ENCODE measurements at places on chromosomes 7 and 10.

GRCh38 chr7:131898418-131898817 is 342.0 kb upstream of the PODXL start:
- peak; percentile 5 for DNase-seq

DNA sequence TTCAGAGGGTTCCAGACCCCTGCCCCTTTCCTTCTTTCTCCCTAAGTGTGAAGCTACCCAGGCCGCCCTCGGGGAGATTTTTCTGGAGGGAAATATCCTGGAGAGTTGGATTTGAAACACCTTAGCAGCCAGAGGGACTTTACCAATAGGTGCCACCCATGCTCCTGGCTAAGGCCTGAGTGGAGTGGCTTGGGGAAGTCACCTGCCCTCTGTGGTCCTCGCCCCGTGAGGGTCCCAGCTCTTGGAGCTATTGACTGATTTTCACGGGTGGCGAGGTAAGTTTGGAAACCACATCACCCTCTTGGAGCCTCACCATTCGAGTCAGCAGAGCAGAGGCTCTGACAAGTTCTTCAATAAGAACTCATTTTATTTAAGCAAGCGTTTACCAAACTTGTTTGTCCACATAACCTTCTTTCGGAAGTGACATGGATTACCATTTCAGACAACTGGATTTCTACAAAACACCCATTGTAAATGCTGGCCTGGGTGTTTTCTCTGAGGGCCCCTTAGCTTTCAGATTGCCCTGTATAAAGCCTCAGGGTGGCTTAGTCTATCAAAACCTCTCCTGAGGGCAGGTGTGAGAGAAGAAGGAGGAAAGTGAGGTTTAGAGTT is 20.4 kb downstream of the AQP1 start:
- DNase-seq, result no peak

DNA sequence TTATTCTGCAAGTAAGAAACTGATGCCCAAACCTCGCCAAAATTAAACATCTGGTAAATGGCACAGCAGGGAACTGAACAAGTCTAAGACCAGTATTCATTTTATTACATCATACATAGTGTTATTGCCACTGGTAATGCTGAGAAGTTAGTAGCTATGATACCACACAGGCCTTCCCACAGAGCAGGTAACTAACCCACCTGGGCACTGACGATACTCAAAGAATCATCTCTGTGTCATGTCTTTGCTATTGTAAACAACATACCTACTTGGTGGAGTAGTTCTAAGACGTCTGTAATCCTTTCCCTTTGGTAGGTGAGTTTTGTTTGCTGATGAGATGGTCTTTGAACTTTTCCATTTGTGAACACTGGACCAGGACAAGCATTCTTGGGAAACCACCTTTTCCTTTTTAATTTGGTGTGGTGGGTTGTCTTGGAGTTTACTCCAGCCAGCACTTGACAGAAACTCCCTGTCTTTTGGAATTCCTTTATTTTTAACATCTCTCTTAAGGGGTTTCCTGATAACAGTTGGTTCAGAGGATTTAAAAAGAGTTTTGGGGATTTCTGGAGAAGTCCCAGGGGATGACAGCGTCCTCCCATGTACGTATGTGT is 40.9 kb downstream of the PDSS1 start:
- DNase-seq, result peak; percentile 70

DNA sequence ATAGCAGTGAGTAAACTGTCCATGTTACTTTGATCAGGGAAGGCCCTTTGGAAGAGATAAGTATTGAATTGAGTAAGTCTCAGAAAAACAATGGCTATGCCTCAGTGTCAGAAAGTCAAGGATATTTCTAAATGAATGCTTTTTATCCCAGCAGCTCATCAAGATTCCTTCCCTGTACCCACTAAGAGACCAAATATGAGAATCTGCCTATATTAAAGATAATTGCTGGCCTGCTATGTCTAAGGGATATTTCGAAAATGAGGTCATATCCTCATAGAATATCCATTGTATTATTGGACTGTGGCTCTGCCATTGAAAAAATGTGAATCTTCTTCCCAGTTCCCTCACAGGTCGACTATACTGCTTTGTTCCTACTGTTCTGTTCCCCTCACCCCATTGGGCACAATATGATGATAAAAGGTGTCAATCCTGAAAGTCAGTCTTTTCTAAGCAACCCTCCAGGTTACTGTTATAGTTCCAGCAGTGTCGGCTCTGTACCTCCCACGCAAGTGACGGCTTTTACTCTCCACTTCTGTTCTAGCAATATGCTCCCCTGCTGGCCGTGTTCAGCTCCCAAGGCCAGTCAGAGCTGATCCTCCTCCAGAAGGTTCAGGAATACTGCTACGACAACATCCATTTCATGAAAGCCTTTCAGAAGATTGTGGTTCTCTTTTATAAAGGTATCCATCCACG is 51.7 kb downstream of the BZW2 start:
- DNase-seq, result no peak

- no peak for DNase-seq
These were observed 163.3 kb upstream of the MTPN start for GRCh38 chr7:136140469-136140868.

DNA sequence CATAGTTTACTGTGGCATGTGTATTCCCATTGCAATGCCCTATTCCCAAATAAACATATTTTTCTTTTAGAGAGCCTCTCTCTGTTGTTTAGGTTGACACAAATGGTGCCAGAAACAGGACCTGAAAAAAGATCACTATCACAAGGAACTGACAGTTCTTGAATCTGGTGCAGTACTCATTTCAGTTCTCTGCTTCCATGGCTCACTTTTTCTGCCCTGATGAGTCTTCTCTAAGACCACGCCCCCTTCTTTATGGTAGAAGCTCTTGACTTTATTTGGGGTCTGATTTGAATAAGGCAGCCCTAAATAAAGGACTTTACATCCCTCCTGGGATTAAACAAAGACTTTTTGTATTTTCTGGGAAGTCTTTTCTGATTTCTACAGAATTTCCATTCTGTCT is 3.5 kb upstream of the CCDC126 start:
- DNase-seq, result no peak

DNA sequence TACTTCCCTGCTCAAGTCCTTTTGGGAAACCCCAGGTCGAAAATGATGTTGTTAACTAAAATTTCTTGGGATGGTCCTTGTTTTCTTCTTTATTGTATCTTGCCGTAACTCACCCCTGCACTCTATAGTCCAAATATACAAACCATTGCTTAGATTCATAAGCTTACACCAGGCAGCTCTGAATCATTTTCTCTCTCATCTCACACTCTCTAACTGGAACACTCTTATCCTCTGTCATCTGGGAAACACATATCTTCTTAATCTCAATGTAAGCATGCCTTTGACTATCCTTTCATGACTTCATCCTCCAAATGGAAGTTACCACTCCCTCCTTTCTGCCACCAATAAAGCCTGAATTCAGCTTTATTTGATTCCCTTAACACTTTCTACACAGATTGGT is 175.8 kb upstream of the ANK3 start:
- no peak for DNase-seq

DNA sequence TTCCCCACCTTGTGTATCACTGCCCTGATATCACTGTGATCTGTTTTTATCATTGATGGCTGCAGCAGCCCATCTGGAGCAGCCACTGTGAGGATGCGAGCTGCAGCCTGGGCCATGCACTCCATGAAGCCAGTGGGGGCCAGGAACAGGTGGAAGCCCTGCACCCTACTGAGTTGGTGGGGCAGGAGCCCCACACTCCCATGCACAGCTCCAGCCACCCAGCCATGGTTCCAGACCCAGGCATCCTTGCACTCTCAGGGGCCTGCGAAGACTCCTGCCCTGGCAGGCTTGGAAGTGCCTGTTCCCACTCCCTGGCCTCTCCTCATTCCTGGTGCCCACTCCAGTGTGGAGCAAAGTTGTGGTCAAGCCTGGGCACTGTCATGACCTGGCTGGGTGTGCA is 424.0 kb upstream of the FZD8 start:
- DNase-seq, result no peak

DNA sequence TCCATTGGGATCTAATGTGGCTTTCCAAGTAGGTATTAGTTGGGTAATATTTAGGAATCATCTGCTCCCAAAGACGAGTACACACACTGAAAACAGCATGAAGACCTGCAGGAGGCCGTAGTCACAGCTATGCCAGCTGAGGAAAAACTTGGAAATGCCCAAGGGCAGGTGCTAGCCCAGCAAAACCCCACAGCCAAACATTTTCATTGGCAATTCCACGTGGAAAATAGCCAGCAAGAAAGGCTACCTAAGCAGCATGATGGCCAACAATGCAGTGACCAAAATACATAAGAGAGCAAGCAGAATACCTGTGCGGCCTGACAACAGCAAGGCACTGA is 32.7 kb downstream of the DOCK4 start:
- no peak for DNase-seq

- DNase-seq, result no peak
These were observed 47.1 kb downstream of the KLF6 start for GRCh38 chr10:3737864-3738263.

DNA sequence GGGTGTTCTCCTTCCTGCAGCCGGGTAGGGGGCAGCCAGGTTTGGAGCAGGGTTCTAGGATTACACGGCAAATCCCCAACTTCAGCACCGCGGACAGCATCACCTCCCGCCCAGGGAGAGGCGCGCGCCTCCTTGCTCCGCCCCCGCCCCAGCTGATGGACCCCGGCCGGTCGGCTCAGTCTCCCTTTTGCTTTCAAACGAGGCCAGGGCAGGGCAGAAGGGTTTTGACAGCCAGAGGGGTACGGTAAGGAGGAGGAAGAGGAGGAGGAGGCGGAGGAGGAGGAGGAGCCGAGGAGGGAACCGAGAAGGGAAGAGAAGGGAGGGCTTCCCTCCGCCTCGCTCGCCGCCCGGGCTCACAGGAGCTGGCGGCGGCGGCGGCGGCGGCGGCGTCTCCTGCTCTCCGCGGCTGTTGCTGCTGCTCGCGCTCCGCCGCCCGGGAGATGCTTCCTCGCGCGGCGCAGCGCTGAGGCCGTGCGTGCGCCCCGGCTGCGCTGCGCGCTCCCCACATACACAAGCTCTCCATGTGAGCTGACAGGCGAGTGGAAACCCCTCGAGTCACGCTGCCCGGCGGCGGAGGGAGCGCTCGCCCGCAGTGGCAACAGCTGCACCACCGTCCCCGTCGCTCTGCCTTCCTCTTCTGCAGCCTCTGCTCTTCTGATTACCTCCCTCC is 615 bp upstream of the CNTNAP2 start:
- no peak for DNase-seq

DNA sequence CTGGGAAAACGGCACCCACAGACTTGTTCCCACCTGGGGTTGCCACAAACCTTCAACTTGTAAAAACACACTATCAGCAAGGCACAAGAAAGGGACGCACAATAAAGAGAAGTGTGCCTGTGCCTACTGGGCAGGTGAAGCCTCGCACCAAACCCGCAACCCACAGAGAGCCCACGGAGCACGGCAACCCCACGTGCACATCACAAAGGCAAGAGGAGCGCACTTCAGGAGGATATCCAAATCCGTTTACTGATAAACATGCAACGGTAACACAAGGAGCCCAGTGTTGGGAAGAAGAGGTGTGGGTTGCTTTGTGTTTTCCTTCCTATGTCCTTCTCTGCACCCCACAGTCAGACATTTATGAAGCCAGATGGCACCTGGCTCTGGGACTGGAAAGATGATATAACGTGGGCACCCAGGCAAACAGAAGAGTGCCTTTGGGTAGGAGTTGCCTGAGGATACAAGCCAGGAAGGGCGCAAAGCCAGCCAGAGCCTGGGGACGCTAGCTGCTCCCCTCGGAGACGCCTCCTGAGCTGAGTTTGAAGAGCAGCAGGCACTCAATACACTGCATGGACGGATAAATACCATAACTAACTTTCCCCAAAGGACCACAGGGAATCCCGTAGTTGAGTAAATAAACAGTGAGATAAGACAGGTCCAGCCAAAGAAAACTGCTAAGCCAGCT is 41.6 kb downstream of the TCERG1L start:
- DNase-seq, result no peak

DNA sequence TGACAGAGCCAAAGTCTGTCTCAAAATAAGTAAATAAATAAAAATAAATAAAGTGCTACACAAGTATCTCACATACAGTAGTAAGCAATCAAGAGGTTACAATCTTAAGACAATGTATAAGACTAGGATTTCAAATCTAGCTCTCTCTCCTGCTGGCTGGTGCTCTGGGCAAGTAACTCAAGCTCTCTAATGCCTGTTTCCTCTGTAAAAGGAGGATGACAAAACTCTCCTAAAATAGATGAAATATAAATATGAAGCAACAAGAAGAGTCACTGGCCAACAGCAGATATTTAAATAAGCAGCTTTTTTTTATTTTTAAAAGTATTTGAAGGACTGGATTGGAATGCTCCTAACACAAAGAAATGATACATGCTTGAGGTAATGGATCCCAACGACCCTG is 7.2 kb downstream of the SFMBT2 start:
- peak; percentile 29 for DNase-seq

- DNase-seq, result no peak
These were observed 217.1 kb upstream of the FRMD4A start for GRCh38 chr10:14547816-14548215.

GRCh38 chr7:55286666-55287065 is 78.5 kb upstream of the LANCL2 start:
- no peak for DNase-seq

DNA sequence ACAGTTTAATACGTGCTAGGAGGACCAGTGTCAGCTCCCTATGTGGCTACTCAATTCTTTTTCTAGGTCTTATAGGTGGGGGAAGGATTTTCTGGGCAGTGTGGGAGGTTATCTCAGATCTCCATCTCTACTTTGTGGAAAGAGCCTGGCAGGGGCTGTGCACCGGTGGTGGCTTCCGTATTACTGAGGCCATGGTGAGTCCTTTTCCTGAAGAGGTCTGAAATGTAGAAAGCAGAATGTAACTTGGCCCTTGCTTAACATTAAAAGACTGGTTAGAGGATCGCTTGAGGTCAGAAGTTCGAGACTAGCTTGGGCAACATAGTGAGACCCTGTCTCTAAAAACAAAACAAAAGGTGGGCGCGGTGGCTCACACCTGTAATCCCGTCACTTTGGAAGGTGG is 2.7 kb upstream of the TPST1 start:
- DNase-seq, result no peak

GRCh38 chr7:40656349-40656748 is 521.5 kb downstream of the SUGCT start:
- DNase-seq, result no peak

DNA sequence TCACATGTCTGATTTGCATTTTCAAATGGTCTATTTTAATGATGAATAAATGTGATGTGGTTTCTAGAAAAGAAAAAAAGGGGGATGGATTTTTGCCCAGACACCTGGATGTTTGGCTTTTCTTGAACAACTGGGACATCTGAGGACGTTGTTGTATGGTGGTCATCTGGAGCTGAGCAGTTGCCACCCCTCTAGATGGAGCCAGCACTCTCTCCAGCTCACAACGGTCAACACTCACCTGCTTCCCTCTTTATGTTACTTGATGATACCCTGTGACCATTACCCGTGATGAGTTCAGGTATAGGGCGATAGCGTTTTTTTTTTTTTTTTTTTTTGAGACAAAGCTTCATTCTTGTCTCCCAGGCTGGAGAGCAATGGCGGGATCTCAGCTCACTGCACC is 30.1 kb upstream of the PAXIP1 start:
- no peak for DNase-seq

- DNase-seq, result no peak
These were observed 58.2 kb upstream of the CAMK2B start for GRCh38 chr7:44383566-44383965.

GRCh38 chr7:132022188-132022587 is 465.8 kb upstream of the PODXL start:
- DNase-seq, result no peak
